ENCODE measurements at places on chromosomes 3 and 15.

GRCh38 chr3:89002191-89002590, 105.2 kb upstream of the EPHA3 start:
- no peak for DNase-seq

DNA sequence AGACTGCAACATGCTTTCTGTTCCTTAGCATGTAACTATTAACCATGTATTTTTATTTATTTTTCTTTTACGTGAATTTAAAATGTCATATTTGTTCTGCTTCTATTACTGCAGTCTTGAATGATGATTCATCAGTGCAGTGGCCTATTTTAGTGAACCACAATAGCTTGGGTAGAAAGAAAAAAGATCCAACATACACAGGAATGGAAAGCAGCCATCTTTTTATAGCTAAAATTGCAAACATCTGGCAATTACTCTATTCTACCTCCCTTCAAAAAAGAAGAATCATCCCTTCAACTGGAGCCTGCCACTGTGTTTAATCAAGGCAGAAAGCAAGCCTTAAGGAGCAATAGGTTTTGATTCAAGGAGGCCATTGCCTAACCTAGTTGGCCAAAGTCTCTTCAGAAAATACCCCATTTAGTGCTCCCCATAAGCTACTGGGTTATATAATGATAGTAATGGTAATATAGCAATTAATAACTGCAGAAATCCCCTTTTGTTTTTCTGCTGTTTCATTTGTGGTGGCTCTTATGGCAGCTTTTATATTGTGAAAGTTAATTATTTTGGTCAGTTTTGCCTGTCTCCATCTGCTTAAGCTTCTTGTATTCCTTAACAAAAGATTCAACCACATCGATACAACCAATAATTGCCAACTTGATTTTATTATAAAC, 267.3 kb downstream of the LPP start:
- DNase-seq, result no peak

DNA sequence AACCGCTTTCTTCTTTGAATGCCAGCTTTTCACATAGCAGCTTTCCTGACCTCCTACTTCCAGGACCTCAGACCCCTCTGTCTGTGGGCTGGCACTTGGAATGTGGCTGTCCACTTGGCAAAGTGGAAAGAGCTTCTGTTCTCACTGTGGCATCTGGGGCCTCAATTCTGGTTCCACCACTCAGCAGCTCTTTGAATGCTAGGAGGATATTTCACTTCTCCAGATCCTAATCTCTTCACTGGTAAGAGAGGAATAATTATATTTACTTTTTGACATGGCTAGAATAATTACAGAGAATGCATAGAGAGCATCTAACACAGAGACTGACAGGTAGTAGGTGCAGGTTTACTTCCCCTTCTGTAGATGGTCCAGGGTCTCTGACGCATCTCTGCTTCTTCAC, 405.9 kb downstream of the LPP start:
- no peak for DNase-seq

DNA sequence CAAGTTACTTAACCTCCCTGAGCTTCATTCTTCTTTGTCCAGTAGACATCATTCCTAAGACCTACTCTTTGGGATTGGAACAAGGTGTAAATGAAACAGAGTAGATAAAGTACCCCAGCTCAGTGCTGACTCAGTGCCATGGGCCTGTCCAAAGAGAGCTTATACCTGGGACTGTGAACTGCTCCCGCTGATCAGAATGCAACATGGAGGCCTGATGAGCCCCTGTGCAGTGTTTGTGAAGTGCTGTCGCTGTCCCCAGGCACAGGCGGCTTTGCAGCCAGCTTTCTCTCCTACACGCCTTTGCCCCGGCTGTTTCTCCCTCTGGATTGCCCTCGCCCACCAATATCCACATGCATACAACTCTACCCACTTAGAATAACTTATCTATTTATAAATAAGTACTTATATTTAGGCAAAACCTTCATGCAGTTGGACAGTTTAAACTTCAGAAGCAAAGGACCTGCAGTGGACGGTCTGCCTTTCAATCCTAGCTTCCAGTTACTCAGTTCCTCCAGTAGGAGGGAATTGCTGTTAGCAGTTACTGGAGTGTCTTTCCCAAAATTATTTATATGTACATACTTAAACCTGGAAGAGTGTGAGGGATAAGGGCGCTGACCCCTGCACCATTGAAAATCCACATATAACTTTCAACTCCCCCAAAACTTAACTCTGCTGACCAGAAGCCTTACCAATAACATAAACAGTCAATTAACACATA, 80.0 kb downstream of the CORO2B start:
- peak; percentile 41 for DNase-seq

DNA sequence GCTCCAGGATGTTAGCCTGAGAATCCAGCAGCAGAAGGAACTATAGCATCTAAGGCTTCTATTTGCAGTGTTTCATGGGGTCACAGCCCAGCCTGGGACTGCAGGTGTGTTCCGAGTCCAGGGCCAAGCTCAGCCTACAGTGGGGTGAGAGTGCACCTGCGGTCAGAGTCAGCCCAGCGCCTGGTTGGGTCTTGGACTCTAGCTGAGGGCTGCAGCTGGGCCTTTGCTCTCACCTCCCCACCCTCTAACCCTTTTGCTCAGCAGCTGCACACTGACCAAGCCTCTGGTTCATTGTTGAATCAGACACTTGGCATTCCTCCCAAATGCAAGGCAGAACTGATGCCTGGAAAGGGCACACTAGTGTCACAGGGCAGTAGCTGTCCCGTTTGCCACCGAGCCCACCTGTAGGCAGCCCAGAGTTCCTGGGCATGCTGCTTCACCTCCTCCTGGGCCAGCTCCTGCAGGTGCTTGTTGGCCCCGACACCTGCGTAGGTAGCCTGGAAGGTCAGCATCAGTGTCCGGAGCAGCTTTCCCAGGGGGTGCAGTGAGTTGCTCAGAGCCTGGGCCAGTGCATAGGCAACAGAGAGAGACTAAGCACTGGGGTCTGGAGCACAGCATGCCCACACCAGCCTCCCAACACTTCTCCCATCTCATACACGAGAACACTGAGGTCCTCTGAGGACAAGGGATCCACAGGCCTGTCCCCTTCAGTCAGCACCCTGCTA, 17.5 kb downstream of the ALS2CL start:
- DNase-seq, result no peak

- no peak for DNase-seq
These were observed 123.2 kb downstream of the RTP4 start for GRCh38 chr3:187491371-187491770.

DNA sequence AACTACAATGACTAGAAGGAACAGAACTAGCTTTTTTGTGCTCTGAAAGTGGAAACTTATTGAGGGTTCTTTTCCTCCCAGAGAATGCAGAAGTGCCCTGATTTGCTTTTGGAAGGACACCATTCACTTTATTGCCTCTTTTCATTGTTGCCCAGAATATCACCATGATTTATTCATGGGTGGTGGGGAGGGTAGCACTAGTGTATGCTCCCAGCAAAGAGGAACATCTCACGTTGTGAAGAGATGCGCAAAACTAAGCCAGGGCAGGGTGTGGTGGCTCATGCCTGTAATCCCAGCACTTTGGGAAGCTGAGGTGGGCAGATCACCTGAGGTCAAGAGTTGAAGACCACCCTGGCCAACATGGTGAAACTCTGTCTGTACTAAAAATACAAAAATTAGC, 31.4 kb downstream of the FLNB start:
- no peak for DNase-seq

DNA sequence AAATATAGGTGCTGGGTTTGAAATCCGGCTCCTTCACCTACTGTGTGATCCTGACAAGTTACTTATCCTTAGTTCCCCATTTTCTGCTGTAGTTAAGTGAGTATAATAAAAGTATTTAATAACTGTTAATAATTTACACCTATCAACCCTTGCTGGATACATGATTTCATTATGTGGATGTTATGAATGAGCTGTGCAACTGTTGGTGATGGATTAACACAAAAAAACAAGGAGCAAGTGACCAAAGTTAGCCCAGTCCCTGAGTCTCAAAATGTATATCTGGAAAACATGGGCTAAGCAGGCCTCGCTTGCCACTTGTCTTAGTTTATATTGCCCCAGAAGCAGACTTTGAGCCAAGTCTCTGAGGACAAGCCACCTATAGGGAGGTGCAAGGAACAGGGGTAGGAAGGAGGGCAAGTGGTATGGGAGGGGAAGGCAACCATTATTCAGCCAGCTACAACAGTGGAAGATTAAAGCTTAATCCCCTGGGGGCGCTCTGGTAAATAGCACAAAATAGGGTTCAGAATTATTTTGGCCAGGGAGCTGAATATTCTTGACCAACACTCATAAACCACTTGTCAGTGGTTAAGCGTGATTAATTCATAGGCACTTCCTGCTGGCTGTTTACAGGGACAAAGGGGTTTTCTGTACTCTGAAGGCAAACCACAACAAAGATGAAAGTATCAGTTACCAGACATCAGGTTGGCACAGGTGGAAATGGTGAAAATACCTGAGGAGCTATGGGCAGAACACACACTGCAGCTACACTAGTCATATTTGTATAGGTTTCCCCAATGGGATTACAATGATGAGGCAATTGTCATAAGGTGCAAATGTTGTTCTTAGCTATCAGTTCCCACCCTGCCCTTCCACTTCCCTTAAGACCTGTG, 76.2 kb downstream of the TRIM42 start:
- DNase-seq, result no peak

GRCh38 chr3:156649681-156650080, 24.7 kb upstream of the TIPARP start:
- DNase-seq, result no peak

DNA sequence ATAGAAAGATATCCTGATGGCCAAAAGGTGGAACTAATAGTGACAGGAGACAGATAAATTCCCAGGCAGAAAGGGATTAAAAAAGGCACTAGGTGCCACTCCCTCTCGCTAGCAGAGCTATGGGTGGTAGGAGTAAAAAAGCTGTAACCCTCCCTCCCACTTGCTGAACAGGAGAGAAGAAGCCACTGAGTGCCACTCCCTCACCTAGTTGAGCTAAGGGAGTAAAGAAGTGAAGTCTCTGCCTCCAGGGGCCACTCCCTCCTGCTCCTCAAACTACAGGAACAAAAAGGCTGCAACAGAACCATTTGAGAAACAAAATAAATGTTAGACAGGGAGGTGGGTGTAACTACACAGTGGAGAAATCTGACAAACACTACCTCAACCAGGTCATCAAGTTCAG, 276.2 kb upstream of the EPHA6 start:
- DNase-seq, result no peak

- no peak for DNase-seq
These were observed 9.9 kb downstream of the RAMAC start for GRCh38 chr15:82995938-82996337.

- DNase-seq, result no peak
These were observed 22.7 kb downstream of the HEG1 start for GRCh38 chr3:125033135-125033534.

GRCh38 chr15:35088329-35088728, 3.2 kb upstream of the NANOGP8 start:
- no peak for DNase-seq

DNA sequence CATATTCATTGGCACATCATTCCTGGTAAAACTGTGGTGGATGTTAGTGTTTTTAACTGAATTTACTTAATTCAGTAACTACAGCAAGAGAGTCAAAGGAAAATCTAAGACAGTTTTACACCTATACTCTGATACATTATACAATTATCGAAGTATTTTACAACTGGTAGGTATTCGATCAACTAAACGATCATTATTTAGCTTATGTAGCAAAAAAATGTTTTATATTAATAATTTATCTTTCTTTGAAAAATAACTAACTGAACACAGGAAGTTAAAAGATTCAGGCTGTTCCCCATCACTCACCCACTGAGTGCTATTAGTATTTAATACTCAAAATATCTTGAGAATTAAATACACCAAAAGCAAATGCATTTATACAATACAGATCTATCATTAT, 21.0 kb downstream of the ICE2 start:
- DNase-seq, result no peak

GRCh38 chr15:55372701-55373440, 35.3 kb downstream of the CCPG1 start:
- DNase-seq, result no peak

DNA sequence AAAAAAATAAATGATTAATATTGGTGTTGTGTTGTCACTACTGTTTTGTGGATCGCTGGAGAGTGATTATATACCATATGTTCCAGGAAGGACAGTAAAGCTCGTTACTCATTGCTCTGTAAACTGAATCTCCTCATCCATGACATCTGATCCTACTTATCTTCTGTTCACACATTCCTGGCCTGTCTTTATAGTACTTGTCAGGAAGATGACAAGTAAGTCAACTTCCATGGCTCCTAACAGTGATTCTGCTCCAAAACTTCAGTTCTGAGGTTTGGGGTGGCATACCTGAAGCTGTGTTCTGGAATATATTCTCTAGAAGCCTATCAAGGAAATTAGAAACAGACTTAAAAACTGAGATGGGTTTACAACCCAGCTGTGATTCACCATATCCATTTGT, 288.9 kb downstream of the ZBBX start:
- DNase-seq, result peak; percentile 50

DNA sequence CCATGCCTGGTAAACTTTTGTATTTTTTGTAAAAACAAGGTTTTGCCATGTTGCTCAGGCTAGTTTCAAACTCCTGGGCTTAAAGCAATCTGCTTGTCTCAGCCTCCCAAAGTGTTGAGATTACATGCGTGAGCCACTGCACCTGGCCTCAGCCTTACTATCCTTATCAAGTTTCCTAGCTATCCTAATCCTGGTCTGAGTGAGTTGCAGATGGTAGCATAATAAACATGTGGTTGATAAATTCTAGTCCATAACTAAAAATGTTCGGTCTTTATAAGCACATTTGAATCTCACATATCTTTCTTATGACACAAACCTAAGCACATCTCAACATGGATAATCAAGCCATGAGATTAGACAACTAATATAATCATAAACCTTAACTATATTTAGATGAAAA, 18.5 kb downstream of the NPHP3 start:
- no peak for DNase-seq

DNA sequence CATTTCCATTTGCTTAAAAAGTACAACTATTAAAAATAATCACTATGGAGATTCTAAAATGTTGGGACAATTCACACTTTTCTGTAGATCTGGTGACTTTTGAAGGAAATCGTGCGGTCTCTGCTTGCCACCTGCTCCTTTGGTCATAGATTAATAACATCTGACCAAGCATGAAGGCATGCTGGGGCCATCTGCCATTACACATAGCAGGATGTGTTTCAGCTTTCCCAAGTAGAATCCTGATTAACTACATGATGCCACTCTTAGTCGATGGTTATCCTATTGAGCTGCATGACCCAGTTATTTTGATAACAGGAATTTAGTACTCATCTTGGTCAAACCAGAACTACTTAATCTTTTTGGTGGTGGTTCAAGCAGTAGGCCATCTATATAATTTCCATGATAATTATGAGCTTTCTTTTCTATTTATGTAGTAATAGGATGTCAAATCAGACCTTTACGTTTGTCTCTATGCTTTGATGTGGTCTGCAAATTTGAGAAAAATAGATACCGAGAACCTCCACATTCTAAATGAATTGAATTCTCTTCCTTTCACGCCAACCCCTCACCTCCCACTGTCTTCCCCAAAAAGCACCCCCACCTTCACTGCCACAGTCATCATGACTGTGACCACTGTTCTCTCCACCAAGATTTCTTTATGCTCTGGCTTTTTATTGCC, 158.1 kb downstream of the DIPK2A start:
- peak; percentile 65 for DNase-seq

- no peak for DNase-seq
These were observed 506.0 kb downstream of the GBE1 start for GRCh38 chr3:81255463-81255862.

- DNase-seq, result no peak
These were observed 34.9 kb downstream of the PRKCI start for GRCh38 chr3:170257145-170257544.
